ENCODE measurements at places on chromosomes 16 and 17.

- no peak for DNase-seq
Measured at GRCh38 chr16:67773099-67773498, 33.3 kb downstream of the RANBP10 start.

DNA sequence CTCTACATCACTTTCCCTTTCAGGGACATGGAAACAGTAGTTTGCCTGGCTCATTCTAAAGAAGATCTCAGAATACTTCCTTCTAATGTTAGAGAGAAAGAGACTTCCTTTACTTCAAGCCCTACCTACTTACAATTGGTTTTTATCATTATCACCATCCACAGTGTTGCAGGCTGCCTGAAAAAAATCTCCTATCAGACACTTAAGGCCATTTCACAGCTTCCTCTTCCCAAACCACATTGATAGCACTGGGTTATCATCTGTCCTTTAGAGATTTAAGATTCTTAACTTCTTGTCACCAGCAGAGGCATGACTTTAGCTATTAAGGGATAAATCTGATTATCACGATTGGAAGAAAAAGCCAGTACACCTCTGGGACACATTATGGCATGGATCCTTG is 178.5 kb upstream of the TBX2 start:
- no peak for DNase-seq

- no peak for DNase-seq
Measured at GRCh38 chr16:56855201-56855600, 9.8 kb upstream of the SLC12A3 start.

GRCh38 chr17:45792437-45792836 is 8.3 kb downstream of the CRHR1 start:
- DNase-seq = no peak

DNA sequence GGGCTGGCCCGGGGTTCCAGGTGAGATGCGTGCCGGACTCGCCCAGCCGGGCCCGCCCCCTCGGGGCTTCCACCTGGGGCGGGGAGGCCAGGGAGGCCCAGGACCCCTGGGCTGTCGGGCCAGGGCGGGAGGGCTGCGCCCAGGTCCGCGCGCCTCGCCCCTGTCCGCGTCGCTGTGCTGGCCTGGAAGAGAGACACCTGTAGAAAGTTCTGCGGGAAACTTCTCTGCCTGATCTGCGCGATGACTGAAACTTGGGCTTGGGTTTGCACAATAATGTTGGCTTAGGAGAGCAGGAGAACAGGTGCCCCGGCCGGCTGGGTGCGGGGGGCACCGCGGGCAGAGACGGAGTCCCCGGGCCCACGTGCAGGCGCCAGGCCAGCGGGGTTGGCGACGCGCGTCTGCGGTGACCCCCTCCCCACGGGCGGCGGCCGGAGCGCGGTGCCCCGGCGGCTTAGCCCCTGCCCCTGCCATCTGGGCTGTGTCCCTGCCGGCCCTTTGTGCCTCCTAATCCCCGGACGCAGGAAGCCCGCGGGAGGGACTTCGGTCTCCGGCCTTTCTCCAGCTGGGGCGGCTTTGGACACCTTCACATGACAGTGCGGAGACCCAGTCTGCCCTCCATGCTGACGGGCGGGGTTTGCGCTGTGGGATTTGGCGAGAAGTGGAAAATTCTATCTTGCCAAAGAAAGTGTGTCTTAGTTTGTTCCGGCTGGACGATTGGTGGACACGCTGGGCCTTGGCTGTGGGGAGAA is 483 bp downstream of the LLGL2 start:
- no peak for DNase-seq

DNA sequence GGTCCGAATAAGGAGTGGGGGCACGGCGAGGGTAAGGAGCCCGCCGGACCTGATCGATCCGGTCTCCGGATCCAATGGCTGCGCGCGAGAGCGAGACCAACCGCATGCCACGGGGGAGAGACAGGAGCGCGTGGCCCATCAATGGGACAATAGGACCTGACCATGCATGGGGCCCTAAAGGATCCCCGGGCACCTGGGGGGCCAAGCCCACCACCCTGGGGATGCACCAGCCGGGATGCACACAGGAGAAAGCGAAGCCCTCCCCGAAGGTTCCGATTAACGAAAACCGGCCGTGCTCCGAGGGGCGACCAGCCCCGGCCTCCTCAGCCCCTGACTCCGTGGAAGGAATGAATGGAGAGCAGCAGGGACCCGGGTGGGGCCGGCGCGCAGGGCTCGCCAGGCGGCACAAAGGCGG is 525 bp downstream of the JPT1 start:
- DNase-seq = no peak

DNA sequence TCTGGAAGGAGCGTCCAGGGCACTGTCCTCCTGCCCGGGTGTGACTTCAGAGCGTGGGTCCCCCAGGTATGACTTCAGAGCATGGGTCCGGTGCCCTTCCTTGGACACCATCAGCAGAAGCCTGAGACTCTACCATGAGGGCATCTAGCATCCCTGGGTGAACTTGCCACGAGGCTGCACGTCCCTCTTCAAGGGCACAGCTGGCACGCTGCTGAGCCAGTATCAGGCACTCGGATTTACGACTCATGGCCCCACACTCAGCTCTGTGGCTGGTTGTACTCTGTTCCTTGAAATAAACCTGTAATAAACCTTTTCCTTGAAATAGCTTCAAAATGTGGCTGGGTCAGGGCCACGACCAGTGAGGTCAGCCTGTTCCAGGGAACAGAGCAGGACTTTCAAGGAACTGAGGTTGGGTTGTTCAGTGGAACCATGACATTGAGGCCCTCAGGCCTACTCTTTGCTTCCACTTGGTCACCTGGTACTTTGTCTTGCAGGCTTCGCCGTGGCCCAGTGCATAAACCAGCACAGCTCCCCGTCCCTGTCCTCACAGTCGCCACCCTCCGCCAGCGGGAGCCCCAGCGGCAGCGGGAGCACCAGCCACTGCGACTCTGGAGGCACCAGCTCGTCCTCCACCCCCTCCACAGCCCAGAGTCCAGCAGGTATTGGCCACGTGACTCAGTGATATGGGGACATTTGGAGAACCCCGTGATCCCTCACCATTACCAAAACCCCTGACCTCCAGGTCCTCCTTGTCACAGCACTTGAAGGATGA is 89.9 kb downstream of the SOCS1 start:
- no peak for DNase-seq

DNA sequence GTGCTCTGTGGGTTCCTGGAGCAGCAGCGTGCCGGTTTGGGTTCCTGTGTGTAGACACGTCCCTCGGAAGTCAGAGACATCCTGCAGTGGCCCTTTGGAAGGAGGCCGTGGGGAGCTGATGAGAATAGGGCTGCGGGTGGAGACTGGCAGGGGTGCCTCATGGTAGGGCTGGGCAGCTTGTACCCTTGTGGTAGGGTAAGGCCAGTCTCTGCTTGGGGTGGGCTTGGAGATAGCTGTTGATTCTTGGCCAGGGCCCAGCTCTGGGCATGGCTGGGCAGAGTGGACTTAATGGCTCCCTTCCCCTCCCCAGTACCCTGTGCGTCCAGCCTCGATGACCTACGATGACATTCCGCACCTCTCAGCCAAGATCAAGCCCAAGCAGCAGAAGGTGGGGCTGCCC is 10.6 kb downstream of the POLR3E start:
- DNase-seq = no peak

GRCh38 chr17:19760746-19761145 is 12.6 kb upstream of the ALDH3A1 start:
- DNase-seq = no peak

DNA sequence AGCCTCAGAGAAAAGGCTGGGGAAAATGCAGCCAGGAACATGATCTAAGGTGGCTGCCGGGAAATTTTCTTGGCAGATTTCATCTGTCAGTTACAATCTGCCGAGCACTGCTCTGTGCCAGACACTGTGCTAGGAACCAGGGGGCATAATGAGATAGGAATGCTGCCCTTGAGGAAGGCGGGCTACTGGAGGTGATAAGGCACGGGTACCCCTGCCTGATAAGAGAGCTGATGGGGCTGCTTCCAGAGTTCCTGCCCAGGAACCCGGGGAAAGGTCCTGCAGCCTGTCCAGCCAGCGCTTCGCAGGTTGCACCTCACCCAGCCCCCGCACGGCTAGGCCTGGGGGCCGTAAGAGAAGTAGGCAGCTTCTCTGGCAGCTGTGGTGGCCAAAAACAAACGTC is 3.1 kb downstream of the SCNN1G start:
- DNase-seq = no peak

GRCh38 chr16:65121870-65122723 is at the start of gene CDH11:
Gene CDH11 (minus strand): TSS chr16:65122063. CDS start chr16:65004869, 117,194 bp downstream.
- no peak for DNase-seq

- no peak for DNase-seq
Measured at GRCh38 chr16:641326-642188, at the start of gene MCRIP2. Gene MCRIP2 (plus strand): TSS chr16:641828. CDS start chr16:641992, 164 bp downstream.

DNA sequence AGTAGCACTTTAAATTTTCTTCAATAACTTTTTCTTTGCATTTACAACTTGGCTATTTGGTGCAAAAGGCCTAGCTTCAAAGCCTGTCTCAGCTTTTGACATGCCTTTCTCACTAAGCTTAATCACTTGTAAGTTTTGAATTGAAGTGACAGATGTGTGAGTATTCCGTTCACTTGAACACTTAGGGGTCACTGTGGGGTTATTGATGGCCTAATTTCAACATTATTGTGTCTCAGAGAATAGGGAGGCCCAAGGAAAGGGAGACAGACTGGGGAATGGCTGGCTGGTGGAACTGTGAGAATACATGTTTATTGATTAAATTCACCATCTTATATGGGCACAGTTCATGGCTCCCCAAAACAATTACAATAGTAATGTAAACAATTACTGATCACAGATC is 84.1 kb downstream of the TAOK1 start:
- no peak for DNase-seq

GRCh38 chr16:87608400-87608985 is 6.2 kb downstream of the JPH3 start:
- no peak for DNase-seq

GRCh38 chr17:80681215-80681614 is 136.6 kb downstream of the RPTOR start:
- no peak for DNase-seq

- DNase-seq = no peak
Measured at GRCh38 chr16:50372611-50373344, 4.0 kb upstream of the BRD7 start.

GRCh38 chr17:57133486-57133885 is 48.4 kb downstream of the AKAP1 start:
- no peak for DNase-seq

DNA sequence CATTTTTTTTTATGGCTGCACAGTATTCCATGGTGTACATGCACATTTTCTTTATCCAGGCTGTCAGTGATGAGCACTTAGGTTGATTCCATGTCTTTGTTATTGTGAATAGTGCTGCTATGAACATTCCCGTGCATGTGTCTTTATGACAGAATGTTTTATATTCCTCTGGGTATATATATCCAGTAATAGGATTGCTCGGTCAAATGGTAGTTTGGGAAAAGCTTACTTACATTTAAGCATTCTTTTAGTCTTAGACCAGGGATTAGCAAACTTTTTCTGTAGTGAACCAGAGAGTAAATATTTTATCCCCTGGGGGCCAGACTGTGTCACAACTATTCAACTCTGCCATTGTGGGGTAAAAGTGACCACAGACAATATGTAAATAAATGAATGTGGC is 40.2 kb downstream of the MED13 start:
- DNase-seq = no peak

GRCh38 chr16:67447508-67448076 is 16.7 kb downstream of the HSD11B2 start:
- no peak for DNase-seq

DNA sequence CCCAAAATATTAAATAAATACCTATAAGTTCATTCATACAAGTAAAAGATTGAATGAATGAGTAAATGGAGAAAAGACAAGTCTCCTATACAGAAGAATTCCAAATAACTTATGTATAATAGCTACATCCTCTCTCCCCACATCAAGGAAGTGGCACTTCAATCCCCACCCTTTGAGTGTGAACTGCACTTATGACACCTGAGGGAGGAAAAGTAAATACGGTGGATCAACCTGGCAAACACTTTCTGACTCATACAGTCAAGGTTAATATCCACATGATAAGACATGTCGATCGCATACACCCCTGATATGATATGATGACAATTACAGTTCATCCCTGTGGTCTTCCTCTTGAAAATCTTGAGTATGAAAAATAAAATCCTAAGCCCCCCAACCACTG is 18.0 kb downstream of the SLFN12L start:
- no peak for DNase-seq

DNA sequence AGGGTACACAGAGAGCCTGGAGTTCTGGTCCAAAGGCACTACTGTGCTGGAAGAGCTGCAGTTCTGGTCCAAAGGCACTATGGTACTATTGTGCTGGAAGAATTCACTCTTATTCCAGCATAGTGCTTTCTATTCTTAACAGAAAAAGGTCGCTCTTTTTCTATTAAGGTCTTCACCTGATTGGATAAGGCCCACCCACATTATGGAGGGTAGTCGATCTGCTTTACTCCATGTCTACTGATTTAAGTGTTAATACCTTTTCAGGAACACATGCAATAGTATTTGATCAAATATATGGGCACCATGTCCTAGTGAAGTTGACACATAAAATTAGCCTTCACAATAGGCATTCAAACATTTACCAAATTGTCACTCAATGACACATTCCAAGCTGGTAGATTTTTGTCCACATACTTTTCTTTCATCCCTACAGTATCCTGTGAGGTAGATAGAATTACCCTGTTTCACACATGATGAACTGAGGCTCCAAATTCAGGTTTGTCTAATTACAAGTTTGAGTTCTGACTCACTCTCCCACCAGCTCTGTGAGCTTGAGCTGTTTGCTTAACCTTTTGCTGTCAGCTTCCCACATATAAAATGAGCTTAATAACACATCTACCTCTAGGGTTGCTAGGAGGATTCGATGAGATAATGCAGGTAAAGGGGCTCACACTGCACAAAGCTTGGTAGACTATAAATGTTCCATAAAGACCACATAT is 129.9 kb downstream of the AIPL1 start:
- no peak for DNase-seq

DNA sequence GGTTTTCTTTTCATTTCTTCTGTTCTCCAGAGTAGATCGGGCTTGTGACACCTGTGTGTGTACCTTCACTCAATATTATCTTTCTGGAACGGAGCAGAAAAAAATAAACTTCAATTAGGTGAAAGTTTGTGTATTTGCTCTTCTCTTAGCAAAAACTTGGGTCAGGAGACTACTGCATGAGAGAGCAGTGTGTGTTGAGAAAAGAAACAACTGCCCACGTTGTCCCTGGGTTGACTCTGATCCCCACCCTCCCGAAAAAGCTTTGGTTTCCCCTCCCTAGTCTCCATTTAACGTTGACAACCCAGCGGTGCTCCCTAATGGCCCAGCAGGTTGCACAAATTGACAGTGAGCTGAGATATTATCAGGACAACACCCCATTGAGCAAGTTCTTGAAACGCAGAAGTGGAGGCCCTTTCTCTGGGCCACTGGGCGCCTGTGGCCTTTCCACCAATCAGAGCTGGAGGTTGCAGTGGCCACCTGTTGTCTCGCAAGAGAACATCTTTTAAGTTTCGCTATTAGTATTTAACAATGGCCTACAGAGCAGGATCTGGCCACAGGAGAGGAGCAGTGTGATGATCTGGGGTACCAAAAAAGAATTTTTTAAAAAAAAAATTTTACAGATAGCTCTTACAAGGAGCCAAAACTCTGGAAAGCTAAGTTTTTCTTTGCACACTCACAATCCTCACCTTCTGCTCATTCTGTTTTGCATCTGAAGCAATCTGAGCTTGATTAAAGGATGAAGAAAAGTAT is 1.5 kb upstream of the TOX3 start:
- no peak for DNase-seq

All from NCI-H1048 (cell line).